ENCODE measurements at places on chromosomes 7 and 10. TPM values are rescaled to one million over a fixed set of nuclear protein-coding genes. Genes with fewer than 3 reads are reported as not detected.
A peak's percentile ranks its signal among the peaks of the same experiment; 100 is the strongest.

The ITGA8 gene
- polyA plus RNA-seq: not detected

The NPSR1 gene
- polyA plus RNA-seq: not detected

The ZPBP gene
- not detected for polyA plus RNA-seq

GRCh38 chr7:66523409-66523808 lies 105.3 kb upstream of the KCTD7 start:
- no peak overlapping the region for H3K27ac ChIP-seq
- no peak overlapping the region for H3K4me3 ChIP-seq
- no peaks in the 10 kb centered on the region for H3K4me1 ChIP-seq

- no peak overlapping the region for H3K27ac ChIP-seq
- H3K4me1 ChIP-seq: peaks cover 54% of the 10 kb centered on the region
- H3K4me3 ChIP-seq: peak overlapping the region; percentile 4
- H3K36me3 ChIP-seq: no peaks in the 10 kb centered on the region
- no peaks in the 10 kb centered on the region for H3K27me3 ChIP-seq
Measured at GRCh38 chr7:100211342-100211780, 8.4 kb upstream of the PVRIG start.

- no peaks in the 10 kb centered on the region for H3K27me3 ChIP-seq
- DNase-seq: no peak
- no peaks in the 10 kb centered on the region for H3K4me1 ChIP-seq
- H3K36me3 ChIP-seq: no peaks in the 10 kb centered on the region
- no peak overlapping the region for H3K27ac ChIP-seq
Measured at GRCh38 chr10:33790521-33791271, 456.2 kb upstream of the NRP1 start.

GRCh38 chr10:109721453-109722064 lies 201.8 kb downstream of the XPNPEP1 start:
- H3K36me3 ChIP-seq: no peaks in the 10 kb centered on the region
- H3K27ac ChIP-seq: no peak overlapping the region
- no peaks in the 10 kb centered on the region for H3K27me3 ChIP-seq
- no peak overlapping the region for H3K4me3 ChIP-seq
- no peaks in the 10 kb centered on the region for H3K4me1 ChIP-seq
- DNase-seq: no peak

GRCh38 chr10:14384915-14385314 lies 54.2 kb upstream of the FRMD4A start:
- no peak for DNase-seq
- H3K27me3 ChIP-seq: no peaks in the 10 kb centered on the region
- H3K36me3 ChIP-seq: no peaks in the 10 kb centered on the region
- H3K4me3 ChIP-seq: no peak overlapping the region
- H3K27ac ChIP-seq: no peak overlapping the region

Measured in CD8-positive, alpha-beta memory T cell (primary cell).